ENCODE measurements at places on chromosomes 3 and 15.
A peak's percentile ranks its signal among the peaks of the same experiment; 100 is the strongest.

DNA sequence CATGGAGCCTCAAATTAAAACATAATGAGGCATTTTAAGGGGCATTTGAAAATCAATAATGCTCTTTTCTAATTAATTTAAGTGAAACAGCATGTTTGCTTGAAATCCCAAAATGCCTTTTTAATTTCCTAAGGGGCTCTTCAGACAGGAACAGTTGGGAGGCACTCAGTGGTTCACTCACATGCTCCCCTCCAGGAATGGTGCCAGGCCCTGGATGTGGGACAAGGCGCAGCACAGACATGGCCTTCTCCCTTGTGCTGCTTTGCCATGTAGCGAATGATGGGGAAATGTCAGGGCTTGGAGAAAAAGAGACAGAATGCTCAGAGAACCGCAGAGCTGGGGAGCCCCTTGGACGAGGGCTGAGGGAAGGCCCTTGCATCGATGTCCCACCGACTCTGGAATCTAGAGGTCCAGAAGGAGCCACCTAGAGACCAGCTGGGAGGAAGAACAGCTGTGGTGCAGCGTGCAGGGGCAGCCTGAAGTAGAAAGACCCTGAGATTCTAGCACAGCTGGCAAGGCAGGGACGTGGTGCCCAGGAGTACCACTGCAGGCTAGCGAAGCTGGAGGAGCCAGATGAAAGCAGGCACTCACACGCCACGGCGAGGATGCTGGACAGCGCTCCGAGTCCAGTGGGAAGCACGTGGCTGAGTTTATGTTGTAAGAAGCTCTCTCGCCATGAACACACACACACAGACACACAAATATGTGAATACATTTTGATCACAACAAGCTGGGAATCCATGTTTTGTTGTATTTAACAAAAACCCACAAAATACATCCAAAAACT lies 27.0 kb downstream of the NSMCE3 start:
- peak; percentile 43 for DNase-seq

GRCh38 chr15:29596266-29596665 lies 226.0 kb downstream of the TJP1 start:
- no peak for DNase-seq

GRCh38 chr3:36496684-36497633 lies 116.7 kb downstream of the STAC start:
- DNase-seq, result no peak

- DNase-seq, result no peak
Observed at GRCh38 chr3:177889652-177890358, 646.4 kb upstream of the KCNMB2 start.

DNA sequence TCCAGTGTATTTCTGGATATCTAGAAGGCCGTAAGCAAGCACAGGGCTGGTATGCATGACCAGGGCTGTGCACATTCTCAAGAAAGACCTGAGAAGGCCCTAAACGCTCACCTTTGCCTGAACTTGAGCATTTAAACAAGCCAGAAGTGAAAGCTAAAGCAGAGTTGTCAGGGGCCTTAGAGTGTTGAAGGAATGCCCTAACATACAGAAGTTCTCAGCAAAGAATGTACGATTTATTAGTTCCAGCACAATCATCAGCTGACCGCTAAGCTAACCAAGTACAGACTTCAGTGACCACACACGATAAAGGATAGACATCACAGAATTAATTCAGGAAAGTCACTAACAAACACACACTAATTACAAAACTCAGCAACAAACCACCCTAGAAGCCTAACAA lies 8.7 kb downstream of the HLTF start:
- no peak for DNase-seq

- DNase-seq, result no peak
Observed at GRCh38 chr3:65830948-65831732, 207.6 kb downstream of the MAGI1 start.

GRCh38 chr15:82647835-82648256 lies 683 bp upstream of the CPEB1 start:
- DNase-seq, result peak; percentile 91

GRCh38 chr3:143307613-143308183 lies 188.1 kb downstream of the CHST2 start:
- DNase-seq, result no peak

DNA sequence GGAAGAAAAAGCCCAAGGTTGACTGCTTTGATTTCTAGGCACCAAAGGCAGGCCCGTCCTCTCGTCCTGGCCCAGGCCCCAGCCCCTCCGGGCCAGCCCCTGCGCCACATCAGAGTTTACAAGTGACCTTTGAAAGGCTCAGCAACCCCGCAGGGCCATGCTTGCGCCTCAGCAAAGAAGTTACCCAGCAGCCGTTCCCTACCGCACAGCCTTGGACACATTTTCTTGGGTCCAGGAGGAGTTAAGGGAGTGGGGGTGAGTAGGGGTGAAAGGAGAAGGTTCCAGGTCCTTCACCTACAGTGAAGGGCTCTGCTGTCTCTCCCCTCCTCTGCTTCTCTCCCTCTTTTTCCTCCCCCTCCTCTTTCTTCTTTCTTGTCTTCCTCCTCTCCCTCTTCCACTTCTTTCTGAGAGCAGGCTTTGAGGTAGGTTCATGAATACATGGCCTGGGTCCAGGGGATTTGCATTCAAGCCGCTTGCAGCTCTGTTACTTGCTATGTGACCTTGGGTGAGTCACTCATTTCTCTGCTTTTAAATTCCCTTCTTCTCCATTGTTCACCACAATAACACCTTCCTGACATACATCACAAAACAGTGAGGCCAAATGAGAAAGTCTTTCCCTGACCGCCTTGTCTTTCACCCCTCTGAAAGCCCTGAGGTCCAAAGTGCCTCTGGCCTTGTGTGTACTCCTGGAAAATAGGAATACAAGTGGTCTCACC lies 223.3 kb upstream of the TPRG1 start:
- DNase-seq, result peak; percentile 88

GRCh38 chr3:52532517-52532837 lies 1.2 kb downstream of the NT5DC2 start:
- DNase-seq, result no peak

DNA sequence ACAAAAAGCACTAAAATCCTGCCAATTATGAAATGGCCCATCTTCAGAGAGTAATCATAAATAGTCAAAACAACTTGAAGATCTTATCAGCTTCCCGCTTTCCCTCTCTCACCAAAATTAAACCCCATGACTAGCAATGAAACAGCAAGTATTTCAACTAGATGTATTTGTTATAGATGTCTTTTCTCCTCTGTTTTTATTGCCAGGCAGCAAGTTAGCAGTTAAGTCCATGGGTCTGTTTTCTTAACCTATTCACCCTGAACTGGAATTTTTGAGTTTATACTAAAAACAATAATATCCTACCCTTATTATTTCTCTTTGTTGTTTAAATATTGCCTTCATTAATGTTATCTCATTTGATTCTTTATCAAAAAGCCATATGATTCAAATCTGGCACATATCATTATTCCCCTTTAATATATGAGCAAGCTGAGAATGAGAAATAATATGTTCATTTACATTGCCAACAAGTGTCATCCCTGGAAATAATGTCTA lies 23.3 kb downstream of the AQP9 start:
- no peak for DNase-seq

GRCh38 chr15:85580879-85581278 lies 200.5 kb downstream of the AKAP13 start:
- peak; percentile 79 for DNase-seq

- peak; percentile 90 for DNase-seq
Observed at GRCh38 chr3:111072031-111072921, 660 bp downstream of the NECTIN3 start.

DNA sequence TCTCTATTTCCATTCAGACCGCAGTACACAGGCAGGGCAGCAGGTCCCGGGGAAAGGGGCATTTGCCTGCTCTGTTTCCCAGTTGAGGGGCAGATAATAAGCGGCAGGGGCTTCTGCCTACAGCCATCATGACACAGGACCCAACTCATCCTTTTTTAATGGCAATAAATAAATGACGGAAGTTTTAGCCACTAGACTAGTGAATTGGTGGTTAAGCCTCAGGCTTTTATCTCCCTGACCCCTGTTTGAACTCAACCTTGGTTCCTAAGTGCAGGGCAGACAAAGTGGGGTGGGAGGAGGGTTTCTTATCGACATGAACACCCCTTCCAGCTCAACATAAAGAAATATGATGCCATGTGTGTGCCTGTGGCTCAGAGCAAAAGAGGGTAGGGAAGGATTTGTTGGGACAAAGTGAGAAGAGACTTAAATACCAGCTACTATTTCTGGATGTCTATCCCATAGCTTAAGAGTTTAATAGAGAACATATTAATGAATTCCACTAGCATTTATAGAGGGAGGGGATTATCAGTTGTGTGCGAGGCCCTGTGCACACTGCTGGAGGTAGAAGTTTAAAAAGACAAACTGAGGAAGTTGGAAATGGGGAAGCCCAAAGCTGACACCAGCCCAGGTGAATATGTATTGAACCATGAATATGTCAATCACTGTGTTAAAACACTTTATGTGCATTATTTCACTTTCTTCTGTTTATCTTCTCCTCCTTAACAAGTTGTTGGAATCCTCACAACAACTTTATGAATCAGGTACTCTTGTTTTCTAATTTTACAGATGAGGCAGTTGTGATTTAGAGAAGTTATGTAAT lies 939.4 kb downstream of the MCTP2 start:
- no peak for DNase-seq

GRCh38 chr3:184652465-184652864 lies 59.4 kb downstream of the MAGEF1 start:
- no peak for DNase-seq

DNA sequence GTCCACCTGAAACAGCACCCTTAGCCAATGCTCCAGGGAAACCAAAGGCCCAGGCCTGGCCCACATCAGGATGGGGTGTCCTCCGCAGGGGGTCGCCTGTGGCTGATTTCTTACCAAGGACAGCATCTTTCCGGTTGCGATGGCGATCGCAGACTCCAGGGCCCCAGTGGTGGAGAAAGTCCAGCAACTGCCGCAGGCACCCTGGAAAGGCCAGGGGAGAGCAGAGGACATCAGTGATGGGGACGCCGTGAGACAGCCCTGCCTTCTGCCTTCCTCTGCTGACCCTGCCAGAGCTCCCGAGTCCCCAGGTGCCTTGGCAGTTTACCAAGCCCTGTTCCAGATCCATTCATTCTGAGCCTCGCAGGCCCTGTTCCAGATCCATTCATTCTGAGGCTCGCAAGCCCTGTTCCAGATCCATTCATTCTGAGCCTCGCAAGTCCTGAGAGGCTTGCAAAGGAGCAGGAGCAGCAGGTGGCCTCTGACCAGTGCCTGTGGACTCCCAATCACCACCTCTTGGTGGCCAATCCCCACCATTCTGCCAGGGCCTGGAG lies 12.5 kb downstream of the CTSH start:
- no peak for DNase-seq

- no peak for DNase-seq
Observed at GRCh38 chr3:39158148-39158715, 4.8 kb upstream of the CSRNP1 start.

DNA sequence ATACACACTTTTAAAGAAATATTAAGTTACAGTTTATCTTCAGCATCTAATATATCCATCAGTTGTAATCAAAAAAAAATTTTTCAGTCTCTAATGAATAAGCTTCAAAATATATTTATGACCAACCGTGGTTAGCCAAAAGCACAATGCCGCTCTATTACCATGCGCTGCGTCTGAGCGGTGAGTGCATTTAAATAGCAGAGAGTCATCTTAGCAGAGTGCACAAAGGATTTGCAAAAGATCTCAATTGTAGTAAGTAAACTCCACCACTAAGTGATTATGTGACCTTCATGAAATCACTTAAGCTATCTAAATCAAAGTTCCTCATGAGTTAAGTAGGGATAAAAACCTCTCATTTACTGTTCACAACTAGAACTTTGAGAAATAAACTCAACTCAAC lies 4.9 kb downstream of the TP63 start:
- no peak for DNase-seq

DNA sequence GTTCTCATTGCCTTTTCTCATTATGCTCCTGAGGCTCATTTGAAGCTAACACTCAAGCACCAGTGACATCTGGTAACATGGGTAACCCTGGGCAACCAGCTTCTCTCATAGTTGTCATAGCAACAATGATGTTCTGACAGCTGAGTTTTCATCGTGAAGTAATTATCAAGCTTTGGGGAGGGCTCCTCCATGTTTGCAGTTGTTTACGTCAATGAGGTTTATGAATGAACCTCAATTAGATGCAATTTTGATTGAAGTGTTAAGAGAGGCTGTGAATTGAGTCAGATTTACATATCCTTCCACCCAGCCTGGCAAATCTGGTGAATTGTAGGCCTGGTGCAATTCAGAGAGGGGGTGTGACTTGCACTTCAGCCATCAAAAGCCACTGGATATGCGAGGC lies 119.3 kb upstream of the CHD2 start:
- no peak for DNase-seq

- DNase-seq, result no peak
Observed at GRCh38 chr3:191873736-191874135, 412.8 kb downstream of the PYDC2 start.

GRCh38 chr3:142735462-142735861 lies 11.6 kb downstream of the TRPC1 start:
- DNase-seq, result no peak

Data from upper lobe of left lung (tissue), 6 donors.